ENCODE measurements at places on chromosomes 2 and 18.

DNA sequence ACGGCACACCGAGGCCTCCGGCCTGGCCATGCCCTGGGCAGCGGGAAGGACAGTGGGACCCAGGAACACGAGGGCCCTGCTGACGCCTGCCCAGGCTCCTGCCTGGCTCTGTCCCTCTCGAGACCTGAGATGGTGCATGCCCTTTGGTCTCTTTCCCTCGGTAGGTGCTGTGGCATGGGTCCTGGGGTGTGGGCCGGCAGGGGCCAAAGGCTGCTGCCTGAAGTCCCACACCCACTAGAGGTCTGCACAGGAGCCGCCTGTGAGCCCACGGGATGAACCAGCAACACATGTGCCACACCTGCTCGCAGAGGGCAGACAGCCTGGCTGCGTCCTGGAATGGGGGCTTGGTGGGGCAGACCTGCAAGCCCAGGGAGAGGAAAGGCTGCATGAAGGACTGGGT is 73.3 kb downstream of the NDUFA10 start:
- no peak for DNase-seq

- DNase-seq: no peak
Observed at GRCh38 chr2:16121986-16122390, 181.6 kb downstream of the MYCN start.

- no peak for DNase-seq
Observed at GRCh38 chr18:80176334-80177073, 67.4 kb downstream of the ADNP2 start.

DNA sequence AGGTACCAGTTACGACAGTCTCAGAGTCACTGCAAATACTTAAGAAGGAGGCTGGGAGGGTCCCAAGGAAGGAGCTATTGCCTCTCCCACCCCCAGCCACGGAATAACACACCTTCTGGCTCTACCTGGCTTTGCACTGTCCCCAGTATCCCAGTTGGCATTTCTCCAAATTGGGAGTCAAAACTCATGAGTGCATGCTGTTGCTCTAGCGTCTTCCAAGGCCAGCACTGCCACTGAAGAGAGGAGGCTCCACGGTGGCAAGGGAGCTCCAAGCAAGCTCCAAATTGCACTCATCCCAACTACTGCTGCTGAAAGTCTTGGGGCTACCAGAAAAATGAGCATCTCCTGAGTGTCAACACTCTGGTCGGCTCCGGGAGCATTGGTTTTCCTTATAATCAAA is 1.6 kb downstream of the SCTR start:
- DNase-seq: no peak

GRCh38 chr2:45725731-45726130 is 74.3 kb downstream of the PRKCE start:
- no peak for DNase-seq

- no peak for DNase-seq
Observed at GRCh38 chr18:21684731-21685130, 19.8 kb downstream of the ABHD3 start.

DNA sequence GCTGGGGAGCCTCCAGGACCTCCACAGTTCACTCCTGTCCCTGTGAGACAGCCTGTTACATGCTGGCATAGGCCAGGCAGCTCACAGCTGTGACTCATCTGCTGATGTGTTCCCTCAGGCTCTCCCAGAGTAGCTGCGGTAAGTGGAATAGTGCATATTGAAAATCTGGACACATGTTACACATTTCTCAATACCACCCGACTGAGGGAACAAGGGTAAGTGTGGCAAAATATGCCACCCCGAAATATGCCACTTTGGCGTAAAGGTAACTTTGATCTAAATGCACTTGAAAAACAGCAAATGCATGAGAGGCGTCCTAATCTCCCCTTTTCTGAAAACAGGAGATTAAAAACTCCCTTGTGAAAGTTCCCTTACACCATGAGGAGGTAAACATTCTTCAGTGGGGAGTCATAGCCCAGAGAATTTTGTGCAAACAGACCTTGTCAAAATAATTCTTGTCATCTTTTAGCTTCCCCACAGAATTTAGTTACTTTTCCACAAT is 557.9 kb downstream of the CCDC85A start:
- DNase-seq: no peak

- DNase-seq: no peak
Observed at GRCh38 chr18:80035997-80036396, 1.8 kb downstream of the RBFA start.

DNA sequence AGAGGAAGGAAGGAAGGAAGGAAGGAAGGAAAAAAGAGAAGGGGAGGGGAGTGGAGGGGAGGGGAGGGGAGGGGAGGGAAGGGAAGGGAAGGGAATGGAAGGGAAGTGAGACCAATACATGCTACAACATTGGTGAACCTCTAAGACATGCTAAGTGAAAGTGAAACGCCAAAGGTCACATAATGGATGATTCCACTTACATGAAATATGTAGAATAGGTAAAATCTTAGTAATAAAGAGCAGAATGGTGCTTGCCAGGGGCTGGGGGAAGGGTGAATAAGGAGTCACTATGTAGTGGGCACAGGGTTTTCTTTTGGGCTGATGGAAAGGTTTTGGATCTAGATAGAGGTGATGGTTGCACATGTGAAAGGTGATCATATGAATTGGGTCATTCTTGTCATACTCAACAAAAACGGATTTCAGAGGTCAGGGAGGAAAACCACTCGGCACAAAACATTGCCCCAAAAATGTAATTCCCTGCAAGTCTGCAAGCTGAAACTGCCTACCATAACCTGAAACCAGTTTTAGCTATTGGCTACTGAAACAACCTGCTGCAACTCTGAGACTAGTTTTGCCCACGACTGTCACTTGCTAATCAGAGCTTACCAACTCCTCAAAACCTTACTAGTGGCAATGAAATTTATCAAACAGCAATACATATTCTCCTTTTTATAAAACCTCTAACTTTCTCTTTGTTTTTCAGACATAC is 59.2 kb downstream of the CCDC141 start:
- DNase-seq: no peak

Data from CD4-positive, alpha-beta T cell treated with Interleukin-4 for 4 hours (primary cell).